ENCODE measurements at places on chromosomes 7 and 10.

- DNase-seq = no peak
Observed at GRCh38 chr7:47905076-47905920, 43.0 kb downstream of the PKD1L1 start.

DNA sequence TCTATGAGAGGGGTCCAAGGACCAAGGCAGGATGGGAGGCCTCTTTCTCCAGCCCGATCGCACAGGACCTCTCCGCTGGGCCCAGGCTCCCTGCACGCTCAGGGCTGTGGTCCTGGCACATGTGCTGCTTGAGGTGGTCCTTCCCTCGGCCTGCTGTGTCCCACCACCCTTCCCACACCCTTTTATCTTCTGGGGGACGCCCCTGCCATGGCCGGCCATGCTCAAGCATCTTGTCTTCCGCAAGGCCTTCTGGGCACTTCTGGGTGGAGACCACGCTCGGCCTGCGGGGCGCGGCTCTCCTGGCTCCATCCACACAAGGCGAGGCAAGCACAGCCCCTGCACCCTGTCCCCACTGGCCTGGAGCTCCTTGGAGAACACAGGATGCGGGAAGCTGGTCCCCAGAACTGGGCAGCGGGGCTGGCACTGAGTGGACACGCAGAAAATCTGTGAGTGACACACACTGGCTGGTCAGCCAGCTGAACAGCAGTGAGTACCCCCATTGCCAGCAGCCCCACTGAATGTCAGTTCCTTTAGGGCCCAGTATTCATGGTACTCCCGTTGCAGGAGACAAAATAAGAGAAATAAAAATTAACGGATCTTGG is 115.9 kb downstream of the TCERG1L start:
- no peak for DNase-seq

DNA sequence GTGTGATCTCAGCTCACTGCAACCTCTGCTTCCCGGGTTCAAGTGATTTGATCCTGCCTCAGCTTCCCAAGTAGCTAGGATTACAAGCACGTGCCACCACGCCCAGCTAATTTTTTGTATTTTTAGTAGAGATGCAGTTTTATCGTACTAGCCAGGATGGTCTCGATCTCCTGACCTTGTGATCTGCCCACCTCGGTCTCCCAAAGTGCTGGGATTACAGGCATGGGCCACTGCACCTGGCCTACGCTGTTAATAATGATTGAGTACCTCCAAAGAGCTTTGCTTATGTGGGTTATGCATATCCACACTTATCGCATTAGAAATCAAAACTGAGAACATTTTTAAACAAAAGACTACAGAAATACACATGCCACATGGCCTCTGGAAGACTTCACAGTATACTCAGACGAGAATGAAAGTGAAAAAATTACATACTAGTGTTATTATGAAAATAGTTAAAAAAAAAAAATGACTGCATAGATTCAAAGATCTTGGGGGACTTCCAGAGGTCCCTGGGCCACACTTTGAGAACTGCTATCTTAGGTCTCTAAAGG is 25.4 kb downstream of the RPP38 start:
- DNase-seq = no peak

GRCh38 chr10:24814568-24815313 is 91.1 kb upstream of the ARHGAP21 start:
- peak; percentile 43 for DNase-seq

- no peak for DNase-seq
Observed at GRCh38 chr7:30912986-30913811, 1.5 kb downstream of the AQP1 start.

- no peak for DNase-seq
Observed at GRCh38 chr10:114482480-114483304, 78.4 kb upstream of the AFAP1L2 start.

DNA sequence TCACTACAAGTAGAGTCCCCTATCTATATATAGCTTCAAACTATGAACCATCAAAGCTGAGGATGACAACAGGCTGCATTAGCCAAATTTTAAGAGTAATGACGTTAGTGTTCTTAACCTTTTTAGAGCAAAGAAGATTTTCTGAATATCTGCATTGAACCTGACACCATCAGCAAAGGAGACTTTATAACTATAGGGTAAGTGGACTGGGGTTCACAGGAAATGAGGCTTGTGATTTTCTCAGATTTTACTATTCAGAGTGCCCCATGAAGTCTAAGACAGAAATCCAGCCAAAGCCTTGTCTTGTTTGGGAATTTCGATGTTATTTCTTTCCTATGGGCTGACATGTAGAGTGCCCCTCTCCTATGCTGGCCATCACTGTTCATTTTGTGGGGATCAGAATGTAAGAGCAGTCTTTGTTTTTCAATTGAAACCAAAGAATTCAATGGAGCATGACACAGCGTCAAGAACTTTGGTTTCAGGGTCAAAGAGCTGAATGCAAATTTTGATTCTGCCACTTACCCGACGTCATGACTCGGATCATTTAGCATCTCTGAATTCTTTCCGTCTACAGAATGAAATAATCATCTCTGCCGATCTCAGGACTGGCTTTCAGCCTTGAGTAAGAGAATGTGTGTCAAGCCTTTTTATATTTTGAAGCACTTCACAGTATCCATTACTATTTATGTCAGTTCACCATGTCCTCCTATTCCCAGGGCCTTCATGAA is 52.7 kb downstream of the DENND11 start:
- DNase-seq = no peak

GRCh38 chr7:7335215-7335614 is 152.9 kb downstream of the C1GALT1 start:
- DNase-seq = no peak
